ENCODE measurements at places on chromosomes 2 and 18. TPM values are rescaled to one million over a fixed set of nuclear protein-coding genes. Genes with fewer than 3 reads are reported as not detected.

DNA sequence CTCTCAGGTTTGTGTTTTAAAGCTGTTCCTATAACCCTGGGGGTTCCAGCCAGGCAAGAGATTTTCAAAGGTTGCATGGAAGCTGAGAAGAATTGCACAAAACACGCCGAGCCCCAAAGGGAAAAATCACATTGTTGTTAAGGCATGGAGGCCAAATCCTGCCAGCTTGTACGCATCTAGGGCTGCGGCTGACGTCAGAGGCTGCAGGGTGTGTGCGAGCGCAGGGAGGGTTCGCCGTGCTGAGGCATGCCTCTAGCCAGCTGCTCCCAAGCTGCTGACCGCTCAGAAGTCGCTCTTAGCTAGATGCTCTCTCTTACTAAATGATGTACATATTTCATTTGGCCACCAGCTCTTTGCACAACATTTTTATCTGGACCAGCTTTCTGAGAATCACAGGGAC, 191.8 kb downstream of the LPIN1 start:
- DNase-seq, result no peak

GRCh38 chr2:54081574-54081973, 33.8 kb upstream of the ACYP2 start:
- DNase-seq, result no peak

GRCh38 chr18:30870466-30870865, 172.1 kb downstream of the DSC3 start:
- no peak for DNase-seq

DNA sequence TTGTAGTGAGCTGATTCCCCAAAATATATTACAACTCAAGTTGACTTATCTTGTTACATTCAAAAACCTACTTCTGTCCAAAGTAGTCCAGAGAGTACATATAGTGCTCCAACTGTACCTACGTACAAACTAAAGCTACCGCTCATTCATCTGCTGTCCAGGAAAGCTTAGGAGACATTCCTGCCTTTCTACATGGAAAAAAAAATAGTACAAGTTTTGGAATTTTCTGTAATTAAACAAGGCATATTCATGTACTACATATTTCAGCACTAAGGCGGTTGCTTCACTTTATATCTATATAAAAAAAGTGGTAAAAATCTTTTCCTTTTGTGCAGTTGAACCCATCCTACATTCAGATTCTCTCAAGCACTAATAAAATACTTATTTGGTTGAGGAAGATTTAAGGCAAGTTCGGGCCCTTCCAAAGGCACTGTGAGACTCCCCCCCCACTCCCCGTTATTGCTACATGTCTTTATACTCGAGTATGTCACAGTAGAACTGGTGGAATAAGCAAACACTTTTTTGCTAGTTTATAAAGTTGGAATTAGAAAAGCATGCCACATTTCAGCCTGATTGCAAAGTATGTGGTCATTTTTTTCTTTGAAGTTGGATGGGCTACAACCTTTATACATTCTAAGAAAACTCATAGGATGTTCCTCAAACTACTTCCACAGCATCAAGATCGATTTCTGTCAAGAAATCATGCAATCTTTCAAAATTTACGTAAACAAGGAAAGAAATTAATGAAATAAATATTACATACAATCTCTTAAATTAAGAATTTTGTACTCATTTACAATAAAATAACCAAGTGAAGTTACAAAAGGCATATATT, 3.7 kb downstream of the ZFP36L2 start:
- DNase-seq, result peak; percentile 55

Gene CYP27C1
- 0.65 TPM for total RNA-seq

GRCh38 chr2:24076849-24077534, 866 bp upstream of the SF3B6 start:
- DNase-seq, result peak; percentile 55

Gene AOX1
- 47.9 TPM for total RNA-seq

Gene ELMOD3
- total RNA-seq, result 23.8 TPM

- no peak for DNase-seq
Observed at GRCh38 chr2:44172576-44172975, 3.9 kb downstream of the PPM1B start.

- DNase-seq, result peak; percentile 99
Observed at GRCh38 chr2:113240915-113241911, 37.5 kb downstream of the PAX8 start.

DNA sequence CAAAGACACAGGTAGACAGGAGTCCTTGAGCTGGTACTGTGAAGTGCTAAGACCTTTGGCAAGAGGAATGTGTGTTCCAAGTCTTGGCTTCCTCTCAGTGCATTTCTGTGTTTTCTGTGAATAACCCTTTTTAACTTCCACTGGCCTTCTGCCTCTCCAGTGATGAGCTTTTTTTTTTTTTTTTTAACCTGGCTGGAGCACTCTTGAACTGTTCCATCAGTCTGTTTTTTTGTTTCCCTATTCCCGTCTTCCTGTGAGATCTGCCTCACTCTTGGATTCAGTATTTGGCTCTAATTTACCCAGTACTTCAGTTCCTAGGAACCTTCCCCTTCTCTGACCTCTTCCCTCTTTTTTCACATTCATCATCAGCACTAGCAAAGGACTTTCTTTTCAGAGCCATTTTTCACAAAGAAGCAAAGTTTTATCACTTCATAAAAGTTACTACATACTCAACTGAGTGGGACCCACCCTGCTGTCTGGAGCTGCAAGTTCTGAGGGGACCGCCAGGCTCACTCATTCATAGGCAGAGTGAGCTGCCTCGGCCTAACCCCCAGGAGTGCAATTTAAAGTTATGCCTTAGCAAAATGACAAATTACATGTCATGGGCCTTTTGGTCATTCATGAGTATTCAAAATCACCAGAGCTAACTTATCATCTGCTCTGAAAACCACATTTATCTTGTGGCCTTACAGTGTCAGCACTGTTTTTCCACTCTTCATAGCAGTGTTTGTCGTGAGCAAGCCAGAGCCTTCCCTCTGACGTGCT, 126.9 kb upstream of the DAPL1 start:
- DNase-seq, result peak; percentile 17

All from GM23248 (cell line).